ENCODE measurements at places on chromosomes 12 and 14.

DNA sequence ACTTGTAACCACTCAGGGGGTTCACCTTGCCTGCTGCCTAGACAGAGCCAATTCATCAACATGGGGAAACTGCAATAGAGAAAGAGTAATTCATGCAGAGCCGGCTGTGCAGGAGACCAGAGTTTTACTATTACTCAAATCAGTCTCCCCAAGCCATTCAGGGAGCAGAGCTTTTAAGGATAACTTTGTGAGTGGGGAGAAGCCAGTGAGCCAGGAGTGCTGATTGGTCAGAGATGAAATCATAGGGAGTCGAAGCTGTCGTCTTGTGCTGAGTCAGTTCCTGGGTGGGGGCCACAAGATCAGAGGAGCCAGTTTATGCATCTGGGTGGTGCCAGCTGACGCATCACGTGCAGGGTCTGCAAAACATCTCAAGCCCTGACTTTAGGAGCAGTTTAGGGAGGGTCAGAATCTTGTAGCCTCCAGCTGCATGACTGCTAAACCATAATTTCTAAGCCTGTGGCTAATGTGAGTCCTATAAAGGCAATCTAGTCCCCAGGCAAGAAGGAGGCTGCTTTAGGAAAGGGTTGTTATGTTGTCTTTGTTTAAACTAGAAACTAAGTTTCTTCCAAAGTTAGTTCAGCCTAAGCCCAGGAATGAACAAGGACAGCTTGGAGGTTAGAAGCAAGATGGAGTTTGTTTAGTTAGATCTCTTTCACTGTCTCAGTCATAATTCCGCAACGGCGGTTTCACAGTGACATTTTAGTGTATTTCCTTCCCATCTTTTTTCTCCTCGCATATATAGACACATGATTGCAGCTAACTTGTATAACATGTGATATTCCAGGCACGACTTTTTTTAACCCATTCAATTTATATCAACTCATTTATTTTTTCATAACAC, 68.9 kb upstream of the NCOR2 start:
- peak; percentile 81 for ATAC-seq

DNA sequence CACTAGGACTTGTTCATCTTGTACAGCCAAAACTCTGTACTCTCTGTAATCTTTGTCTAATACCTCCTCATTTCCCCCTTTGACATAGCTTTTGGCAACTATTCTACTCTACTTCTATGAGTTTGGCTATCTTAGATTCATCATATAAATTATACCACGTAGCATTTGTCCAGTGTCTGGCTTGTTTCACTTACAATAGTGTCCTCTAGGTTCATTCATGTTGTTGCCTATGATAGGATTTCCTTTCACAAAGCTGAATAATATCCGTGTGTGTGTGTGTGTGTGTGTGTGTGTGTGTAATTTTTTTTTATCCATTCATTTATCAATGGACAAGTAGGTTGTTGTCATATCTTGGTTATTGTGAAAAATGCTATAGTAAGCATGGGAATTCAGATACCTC, 209.5 kb downstream of the KCNC2 start:
- ATAC-seq: peak; percentile 16

DNA sequence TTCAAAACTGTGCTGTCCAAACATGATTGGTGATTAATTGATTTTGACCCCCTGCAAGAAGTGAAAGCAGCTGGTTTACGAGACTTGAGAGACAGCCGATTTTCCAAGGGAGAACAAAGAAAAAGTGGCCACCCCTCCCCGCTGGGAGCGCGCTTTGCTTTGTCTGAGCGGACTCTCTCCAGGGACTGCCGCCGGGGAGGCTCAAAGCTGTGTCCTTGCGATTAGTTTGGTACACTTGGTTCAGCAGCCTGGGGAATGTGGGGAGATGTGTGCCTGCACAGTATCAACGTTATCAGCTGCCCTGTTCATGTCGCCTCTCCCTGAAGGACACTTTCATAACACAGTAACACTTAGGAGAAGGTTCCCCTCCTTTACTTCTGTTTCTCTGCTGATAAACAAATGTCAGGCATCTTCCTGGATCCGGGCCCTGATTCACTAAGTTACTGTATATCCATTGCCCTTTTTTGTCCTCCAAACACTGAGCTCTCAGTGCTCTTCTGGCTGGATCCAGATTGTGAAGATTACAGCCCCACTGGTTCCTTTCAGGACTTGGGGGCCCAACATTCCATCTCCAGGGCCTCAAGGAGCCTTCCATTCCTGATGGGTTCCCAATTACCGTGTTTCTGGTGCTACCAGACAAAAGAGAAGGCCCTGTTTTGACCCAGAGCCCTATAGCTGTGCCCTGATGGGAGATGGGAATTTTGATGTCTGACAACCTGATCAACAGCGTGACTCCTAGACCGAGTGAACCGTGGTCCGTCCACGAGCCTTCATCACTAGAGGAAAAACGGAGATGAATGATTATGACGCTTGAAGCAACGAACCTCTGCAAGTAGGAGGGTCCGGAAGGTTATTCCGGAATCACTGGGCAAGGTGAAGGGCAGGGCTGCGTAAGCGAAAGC, 31.7 kb upstream of the TUBA1C start:
- ATAC-seq: no peak

DNA sequence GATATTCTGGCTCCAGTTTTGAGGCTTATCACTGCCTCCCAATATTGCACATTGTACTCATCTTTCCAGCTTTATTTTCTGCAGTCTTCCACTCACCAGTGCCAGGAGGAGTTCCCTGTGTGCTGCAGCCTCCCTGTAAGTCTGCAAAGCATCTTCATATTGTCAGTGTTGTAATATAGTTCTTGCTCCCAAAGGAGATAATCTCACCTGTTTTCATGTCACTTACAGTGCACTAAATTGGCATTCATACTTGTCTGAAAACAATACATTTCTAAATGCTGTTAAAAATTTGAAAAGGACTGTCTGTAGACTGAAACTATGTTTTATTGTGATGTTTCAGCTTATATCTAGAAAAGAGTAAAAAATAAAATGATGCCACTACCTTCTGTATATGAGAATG, 146.8 kb upstream of the TMTC1 start:
- no peak for ATAC-seq

GRCh38 chr12:107461222-107461975, 224.2 kb upstream of the PWP1 start:
- ATAC-seq: peak; percentile 75
